ENCODE measurements at places on chromosomes 13 and 19.

DNA sequence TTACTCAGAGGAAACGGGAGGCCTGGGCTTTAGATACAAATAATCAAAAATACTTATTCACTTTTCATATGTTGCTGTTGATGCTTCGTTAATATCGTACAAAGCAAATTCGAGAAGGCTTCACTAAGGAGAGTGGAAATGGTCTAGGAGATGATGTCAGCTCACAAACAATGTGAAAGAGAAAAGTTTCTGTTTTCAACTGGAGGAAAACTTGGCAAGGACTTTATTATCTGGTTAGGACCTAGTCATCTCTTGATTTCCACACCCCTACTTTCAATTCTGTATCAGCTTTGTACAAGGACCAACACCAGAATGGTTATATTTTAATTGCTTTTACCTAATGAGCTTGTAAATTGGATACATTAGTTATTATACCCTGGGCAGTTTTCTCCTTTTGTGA is 88.0 kb downstream of the SLC10A2 start:
- DNase-seq: no peak

DNA sequence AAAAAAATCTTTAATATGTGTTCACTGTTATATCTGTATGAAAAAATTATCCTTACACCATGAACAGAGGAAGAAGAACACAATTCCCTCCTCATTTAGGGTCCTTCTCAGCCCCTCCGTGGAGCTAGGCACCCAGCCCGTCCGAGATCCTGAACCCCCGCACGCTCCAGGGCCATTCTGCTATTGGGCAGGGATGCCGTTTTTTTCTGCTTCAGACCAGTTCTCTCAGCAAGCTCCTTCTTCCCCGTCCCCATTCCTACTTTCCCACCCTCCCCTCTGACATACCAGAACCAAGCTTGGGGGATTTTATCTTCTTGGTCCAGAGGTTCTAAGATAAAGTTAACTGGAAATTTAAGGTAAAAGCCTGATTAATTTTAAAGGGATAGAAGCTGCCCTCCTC is 36.2 kb downstream of the ATP12A start:
- DNase-seq: no peak

GRCh38 chr19:23304238-23304637 is 54.0 kb upstream of the ZNF724 start:
- no peak for DNase-seq

GRCh38 chr13:22461854-22462490 is 718.8 kb upstream of the SGCG start:
- DNase-seq: no peak

- DNase-seq: peak; percentile 79
These were observed 146.3 kb downstream of the DCLK1 start for GRCh38 chr13:35984776-35985453.
